ENCODE measurements at places on chromosomes 2 and 18.

- DNase-seq = no peak
These were observed 109.9 kb upstream of the OTX1 start for GRCh38 chr2:62940697-62941096.

GRCh38 chr2:110871637-110872036 is 139.3 kb downstream of the ACOXL start:
- no peak for DNase-seq

- no peak for DNase-seq
These were observed 393.1 kb upstream of the SLC14A2 start for GRCh38 chr18:45222180-45222579.

- no peak for DNase-seq
These were observed 63.5 kb upstream of the RBM44 start for GRCh38 chr2:237734905-237735623.

GRCh38 chr2:160225722-160226121 is 25.6 kb upstream of the ITGB6 start:
- no peak for DNase-seq

GRCh38 chr18:7941533-7941932 is 374.4 kb downstream of the PTPRM start:
- DNase-seq = no peak

- no peak for DNase-seq
These were observed 55.7 kb downstream of the PTPN2 start for GRCh38 chr18:12828116-12829051.

DNA sequence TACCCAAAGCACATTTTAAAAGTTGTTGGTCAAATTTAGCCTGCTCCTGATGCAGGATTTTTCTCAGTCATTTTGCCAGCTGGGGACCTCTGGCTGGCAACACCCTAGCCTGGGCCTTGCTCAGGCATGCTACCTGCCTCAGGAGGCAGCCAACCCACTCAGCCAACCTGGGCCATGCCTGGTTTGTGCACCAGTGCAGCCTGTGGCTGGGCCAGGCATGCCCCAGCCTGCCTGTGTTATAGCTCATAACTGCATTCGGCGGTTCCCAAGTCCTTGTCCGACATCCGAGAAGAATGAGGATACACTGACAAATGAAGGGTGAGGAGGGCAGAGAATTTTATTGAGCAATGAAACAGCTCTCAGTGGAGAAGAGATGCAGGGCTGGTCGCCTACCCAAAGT is 608.0 kb downstream of the SUCLG1 start:
- no peak for DNase-seq

- no peak for DNase-seq
These were observed 257.0 kb downstream of the TTC32 start for GRCh38 chr2:19644763-19645162.

DNA sequence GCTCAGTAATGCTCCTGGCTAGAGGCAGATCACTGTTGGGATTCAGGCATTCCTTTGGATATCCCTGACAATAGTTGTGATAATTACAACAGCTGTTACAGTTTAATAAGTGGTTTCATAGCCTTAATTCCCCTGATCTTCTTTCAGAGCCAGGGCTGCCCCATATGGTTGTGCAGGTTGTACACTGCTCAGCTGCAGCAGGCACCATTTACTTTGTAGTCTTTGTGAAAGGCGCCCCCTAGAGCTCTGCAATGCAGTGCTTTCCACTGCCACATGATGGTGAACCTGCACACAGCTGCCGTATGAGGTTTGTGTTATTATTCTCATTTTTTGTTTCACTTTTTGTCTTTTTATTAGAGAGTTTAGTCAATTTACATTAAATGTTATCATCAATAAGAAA is 239.1 kb downstream of the KCNS3 start:
- no peak for DNase-seq

DNA sequence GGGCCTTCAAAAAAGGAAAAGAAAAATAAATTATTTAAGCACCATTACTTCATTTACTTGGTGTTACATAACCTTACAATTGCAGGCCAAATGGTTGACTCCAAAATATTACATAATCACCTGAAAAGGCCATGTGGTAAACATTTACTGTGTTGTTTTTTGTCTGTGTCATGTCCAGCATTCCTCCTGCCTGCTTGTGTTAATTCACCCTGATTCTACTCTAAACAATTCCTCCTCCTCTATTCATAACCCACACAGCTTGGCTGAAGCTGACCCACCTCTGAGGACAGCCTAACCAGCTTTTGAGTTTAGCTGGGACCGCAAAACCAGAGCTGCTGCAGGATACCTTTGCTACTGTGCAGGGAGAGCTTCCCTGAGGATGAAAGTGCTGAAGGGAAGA is 35.4 kb downstream of the TMX3 start:
- no peak for DNase-seq

DNA sequence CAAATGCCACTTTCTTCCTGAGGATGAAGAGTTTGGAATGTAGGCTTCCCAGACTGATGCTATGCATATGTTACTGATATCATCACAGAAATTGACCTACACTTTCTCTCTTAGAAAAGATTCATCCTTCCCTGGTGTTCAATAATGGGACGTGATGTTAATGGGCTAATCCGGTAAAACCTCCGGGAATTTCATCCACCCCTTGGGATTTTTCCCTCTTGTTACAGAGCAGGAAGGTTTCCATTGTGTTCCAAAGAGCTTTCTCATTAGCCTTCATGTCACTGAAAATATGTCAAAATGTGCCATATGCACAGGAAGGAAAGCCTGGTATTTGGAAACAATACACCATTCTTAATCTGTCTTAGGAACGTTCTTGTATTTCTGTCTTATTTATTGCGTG is 20.7 kb downstream of the ALPK2 start:
- no peak for DNase-seq

DNA sequence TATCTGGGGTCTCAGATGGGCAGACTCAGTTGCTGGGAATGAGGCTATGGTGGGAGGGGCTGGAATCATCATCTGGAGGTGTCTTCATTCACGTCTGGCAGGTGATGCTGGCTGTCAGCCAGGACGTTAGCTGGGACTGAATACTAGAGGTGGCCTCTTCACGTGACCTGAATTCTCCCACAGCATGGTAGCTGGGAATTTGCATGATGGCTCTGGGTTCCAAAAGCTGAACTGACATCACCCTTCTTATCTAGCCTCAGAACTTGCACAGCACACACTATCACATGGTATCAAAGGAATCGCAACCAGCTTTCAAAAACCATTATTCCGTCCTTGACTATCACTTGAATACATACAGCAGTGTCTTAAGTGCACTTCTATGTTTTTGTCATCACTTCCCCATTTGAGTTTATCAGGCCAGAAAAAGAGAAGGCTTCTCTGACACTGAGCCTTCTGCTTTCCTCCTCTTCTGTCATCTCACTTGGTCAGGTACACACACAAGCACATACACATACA is 53.0 kb upstream of the LRP2 start:
- no peak for DNase-seq

DNA sequence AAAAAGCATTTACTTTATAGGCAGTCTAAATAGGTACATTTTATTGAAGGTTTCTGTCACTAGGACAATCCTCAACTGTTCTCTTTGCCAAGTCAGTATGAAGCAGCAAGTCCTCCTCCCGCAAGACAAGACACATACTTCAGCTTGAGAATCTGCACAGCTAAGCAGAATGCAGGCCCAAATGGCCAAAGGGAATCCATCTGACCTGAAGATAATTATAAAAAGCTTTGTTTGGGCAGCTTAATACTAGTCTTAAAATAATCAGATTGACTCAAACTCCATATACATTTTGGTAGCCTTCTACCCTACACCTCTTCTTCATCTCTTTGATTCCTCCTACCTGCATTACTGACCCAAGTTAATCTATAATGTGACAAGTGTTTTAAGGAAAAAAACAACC is 1.8 kb downstream of the LANCL1 start:
- no peak for DNase-seq

DNA sequence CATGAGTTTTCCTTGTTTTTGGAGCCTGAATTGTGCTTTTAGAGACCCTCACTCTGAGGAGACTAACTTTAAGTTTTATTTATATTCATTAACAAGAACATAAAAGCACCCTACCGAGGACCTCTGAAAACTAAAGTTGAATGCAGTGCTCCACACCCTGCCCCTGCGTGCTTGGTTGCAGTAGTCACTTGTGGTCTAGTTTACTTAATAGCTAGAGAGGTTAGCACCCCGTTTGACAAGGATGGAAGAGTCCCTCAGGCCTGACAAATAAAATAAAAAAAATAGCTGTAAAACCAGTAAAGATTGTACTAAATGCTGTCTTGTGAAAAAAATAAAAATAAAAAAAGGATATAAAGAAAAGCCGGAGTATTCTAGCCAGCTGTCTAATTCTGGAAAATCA is 395.2 kb downstream of the MTX2 start:
- DNase-seq = no peak

GRCh38 chr2:78757191-78757590 is 268.3 kb upstream of the REG3G start:
- no peak for DNase-seq

DNA sequence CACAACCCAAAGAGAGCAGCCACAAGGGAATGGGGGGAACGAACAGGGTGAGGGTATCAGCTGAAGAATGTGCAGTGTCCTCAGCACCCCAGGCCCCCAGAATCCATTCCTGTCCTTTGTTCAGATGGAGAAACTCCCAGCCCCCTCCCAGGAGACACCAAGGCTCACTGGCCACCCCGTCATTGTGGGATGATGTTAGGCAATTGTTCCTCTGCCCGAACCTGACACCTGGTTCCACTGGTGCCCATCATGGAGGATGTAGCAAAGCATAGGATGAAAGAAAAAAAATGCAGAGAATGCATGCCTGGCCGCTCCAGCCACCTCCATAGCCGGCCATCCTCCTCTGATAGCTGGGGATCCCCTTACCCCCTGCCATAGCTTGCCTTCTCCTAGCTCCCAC is 197.3 kb upstream of the TWIST2 start:
- no peak for DNase-seq

DNA sequence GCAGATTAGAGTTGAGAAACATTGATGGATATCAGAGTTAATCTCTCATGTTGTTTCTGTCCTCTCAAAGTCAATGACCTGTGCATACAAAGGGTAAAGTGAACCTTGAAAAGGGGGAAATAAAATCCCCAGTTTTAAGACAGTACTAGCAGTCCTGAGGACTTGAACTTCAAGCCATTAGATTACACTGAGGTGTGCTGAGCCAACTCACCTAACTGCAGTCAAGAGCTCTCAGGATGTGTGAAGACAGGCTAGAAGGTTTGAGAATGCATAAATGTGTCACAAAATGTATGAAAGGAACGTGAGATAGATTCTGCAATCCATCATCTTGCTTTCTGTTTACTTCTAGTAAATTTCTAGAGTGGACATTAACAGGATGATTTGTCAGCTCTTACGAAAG is 35.5 kb downstream of the DOCK10 start:
- no peak for DNase-seq

DNA sequence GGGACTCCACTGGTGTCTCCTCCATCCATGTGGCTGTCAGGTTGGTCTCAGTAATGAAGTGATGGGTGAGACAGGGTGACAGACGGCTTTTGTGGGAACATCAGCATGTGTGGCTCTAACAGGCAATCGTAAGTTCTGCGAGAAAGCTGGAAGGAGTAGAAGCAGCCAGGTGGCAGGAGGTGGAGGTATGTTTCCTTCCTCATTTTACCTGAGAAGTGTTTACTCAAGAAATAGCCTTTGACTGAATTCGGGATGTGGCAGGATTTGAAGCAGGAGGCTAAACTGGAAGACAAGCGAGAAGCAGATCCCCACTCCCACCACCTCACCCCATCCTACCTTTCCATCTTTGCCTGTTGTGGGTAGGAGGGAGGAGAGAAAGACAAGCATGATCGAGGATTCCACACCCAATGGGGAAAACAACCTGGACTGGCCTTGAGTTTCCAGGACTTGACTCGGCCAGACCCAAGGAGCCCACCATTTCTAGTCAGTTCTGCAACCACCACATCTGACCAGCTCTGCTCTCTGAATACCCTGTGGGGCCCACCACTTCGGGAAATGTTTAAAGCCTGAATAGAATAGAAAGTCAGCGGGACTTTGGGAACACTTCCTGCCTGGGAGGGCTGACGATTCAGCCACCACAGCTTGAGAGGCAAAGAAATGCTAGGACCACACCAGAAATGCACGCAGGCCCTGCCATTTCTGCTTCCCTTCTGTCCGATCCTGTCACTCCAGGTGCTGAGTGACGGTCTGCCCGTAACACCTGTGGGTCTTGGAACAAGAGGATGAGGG is 1.2 kb downstream of the ABCG8 start:
- no peak for DNase-seq

DNA sequence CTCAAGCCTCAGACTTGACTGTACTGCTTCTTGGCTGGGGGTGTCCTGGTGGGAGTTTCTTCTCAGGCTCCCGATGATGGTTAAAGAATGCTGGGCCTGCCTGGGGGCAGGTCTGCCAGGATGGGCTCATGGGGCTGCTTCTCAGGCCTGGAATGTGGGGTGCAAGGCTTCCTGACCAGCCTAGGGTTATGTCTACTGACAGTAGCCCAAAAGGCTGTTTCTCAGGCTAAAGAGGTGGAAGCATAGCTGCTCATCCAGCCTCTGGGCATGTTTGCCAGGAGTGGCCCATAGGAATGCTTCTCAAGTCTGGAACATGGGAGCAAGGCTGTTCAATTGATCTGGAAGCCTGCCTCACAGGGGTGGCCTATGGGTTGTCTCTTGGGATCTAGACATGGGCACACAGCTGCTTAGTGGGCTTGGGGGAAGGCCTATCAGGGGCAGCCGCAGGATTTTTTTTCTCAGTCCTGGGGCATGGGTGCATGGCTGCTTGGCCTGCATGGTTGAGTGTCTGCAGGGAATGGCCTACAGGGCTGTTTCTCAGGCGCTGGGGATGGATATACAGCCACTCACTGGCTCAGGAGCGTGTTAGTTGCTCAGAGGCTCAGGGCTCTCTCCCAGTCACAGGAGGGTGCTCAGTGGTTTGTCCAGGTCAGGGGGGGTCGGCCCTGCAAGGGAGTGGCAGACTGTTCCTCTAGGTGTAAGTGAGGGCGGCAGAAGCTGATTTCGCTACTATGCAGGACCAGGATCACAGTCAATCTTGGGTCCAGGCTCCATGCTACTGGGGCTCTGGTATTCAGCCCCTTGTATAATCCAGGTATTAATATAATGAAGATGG is 617.3 kb upstream of the REG3G start:
- DNase-seq = no peak

- DNase-seq = no peak
These were observed 924.4 kb upstream of the NXPH2 start for GRCh38 chr2:139704606-139705005.

- DNase-seq = no peak
These were observed 92.7 kb downstream of the VWC2L start for GRCh38 chr2:214503568-214503967.

- no peak for DNase-seq
These were observed 99.4 kb upstream of the EPHA4 start for GRCh38 chr2:221671515-221671914.

DNA sequence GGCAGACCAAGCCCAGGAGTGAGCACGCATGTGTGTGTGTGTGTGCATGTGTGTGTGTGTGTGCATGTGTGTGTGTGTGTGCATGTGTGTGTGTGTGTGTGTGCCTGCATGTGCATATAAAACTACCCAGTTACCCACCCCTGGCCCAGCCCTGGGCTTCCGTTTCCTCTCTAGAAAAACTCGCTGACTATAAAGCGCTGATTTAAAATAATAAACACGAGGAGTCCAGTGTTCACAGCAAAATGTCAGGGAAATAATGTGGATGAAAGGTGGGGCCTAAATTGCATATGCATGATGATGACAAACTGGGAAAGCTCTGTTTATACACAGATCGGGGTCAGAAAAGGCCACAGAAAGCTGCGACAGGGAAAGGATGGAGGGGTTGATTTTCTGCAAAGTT is 7.5 kb downstream of the ADCY3 start:
- DNase-seq = no peak

- no peak for DNase-seq
These were observed 228.3 kb upstream of the ERBB4 start for GRCh38 chr2:212766921-212767320.

- no peak for DNase-seq
These were observed 16.7 kb upstream of the DUSP2 start for GRCh38 chr2:96161898-96162297.

All from right atrium auricular region (tissue), 2 donors.